ENCODE measurements at places on chromosomes 2 and 18.

- DNase-seq: no peak
These were observed 2.0 kb upstream of the CD28 start for GRCh38 chr2:203704430-203704829.

GRCh38 chr2:88206665-88207347, 36.7 kb downstream of the THNSL2 start:
- no peak for DNase-seq

DNA sequence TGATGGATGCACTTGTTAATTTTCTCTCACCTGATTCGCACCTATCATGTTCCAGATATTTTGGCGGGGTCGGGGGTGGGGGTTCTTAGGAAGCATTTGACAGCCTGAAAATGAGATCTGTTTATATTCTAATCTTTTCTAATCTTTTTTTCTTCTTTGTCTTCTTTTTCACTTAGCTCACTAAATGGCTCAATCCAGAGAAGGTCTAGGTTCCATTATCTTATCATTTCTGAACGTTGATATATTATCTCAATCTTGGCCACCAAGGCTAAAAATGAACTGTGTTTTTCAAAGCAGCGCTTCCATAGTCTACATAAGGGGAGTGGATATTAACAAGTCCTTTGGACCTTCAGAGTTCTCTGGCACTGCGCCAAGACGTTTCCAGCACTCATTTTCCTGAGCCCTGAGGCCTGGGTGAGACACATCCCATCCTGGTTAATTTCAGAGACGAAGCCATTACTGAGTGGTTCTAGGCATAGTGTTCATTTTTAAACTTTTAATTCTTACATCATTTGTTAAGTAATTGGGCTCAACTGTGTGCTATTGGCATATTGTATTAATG, 229.0 kb downstream of the SOX11 start:
- DNase-seq: no peak

- DNase-seq: no peak
These were observed 16.4 kb upstream of the IL1RL1 start for GRCh38 chr2:102294802-102295489.

- DNase-seq: no peak
These were observed 106.5 kb downstream of the PRKCE start for GRCh38 chr2:45758018-45758417.

GRCh38 chr18:49537232-49537896, 24.5 kb upstream of the LIPG start:
- no peak for DNase-seq

DNA sequence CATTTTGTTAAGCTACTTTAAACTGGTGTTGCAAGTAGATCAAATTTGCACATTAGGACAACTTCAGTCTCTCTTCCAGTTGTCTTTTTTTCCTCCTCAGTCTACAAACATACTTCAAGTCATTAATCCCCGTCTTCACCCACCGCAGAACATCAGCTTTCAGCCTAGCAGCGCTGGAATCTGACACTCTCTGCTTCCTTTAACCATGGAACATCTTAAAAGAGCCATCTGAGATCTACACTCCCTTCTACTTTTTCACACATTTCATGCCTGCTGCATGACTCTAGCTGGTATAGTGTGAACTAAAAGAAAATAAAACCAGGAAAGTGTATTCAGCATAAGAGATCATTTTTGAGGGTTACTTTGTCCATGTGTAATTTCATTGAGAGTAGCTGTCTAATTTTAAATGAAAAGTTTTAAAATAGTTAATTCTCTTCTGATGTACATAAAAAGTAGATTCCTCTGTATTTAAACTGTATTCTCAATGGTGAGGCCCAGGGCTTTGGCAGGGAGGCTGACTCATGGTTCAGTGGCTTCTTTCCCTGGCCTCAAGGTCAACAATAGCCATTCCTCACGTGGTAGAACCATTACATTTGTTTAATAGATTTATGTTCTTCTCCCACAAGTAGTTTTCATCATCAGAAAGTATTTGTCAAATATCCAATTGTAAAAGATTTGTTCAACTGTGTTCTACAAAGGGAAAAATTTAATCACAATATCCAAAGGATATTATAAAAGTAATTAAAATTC, 16.5 kb downstream of the SGPP2 start:
- DNase-seq: no peak

DNA sequence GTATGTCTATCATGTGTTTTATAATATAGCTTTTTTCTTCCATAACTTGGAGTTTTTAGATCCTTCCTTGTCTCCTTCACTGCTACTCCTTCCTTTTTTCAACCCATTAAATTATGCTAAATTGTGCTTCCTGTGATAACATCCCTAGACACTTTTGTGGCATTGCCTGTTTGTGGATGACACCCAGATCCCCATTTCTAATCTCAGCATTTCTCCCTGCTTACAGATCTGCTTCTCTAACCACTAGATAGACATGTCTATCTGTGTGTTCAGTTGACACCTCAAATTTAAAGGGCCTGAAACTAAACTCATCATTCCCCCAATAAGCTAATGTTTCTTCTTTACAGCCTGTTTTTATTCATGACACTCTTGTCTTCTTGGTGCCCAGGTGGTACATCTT, 244.8 kb downstream of the BABAM2 start:
- no peak for DNase-seq

DNA sequence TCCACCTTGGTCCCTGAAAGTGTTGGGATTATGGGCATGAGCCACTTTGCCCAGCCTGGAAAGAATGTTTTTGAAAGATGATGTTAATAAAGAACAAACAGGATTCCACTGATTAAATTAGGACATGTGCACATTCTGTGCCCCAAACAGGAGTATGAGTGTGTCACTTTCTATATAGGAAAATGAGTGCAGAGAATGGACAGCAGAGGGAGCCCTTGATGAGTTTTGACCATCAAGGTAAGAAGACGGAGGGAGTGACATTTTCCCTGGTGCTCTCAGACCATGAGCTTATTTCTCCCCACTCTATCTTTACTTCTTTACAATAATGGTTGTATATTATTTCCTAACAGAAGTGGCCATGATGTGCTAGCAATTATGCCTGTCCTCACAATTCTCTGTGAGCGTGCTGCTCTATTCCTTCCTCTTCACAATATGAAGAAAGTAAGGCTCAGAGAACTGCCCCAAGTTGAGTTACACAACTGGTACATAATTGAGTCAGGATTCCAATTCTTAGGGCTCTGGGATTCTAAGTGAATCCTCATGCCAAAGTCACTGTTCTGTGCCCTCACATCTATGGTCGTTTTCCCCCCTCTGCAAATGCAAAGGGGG, 20.6 kb downstream of the RPL37A start:
- DNase-seq: no peak

DNA sequence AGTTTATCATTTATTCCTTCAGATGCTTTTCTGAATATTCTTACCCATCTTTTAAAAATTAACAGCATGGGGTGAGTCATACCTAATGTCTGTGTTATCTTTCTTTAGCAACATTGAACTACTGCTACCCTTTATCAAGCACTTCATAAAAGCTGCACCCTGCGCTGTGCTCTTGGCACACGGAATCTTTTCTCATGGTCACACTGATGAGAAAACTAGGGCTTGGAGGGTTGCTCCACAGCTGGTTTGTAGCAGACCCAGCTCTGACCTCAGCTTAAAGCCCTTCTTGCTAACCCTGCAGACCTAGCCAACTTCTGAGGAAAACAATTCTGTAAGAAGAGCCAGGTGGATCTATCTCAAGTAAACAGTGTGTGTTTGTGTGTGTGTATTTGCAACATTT, 106.3 kb downstream of the RNF144A start:
- no peak for DNase-seq

DNA sequence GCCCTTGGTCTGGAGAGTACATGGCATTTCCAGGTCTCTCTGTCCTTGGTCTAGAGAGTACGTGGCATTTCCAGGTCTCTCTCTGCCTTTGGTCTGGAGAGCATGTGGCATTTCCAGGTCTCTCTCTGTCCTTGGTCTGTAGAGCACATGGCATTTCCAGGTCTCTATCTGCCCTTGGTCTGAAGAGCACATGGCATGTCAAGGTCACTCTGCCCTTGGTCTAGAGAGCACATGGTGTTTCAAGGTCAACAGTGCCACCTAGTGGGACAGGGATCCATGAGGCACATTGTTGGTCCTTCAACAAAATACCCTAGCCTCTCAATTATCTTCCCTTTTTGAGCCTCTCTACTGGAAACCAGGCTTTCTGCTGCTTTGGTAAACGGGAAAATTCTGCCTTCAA, 250.2 kb downstream of the OTX1 start:
- DNase-seq: no peak

DNA sequence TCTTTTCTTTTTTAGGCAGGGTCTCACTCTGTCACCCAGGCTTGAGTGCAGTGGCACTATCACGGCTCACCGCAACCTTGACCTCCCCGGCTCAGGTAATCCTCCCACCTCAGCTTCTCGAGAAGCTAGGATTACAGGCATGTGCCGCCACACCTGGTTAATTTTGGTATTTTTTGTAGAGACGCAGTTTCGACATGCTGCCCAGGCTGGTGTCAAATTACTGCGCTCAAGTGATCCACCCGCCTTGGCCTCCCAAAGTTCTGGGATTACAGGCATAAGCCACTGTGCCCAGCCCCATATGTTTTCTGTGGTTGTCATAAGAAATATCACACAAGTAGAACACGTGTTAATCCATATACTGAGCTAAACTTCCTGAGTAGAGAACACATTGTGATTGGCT, 14.6 kb downstream of the ENOSF1 start:
- no peak for DNase-seq

GRCh38 chr2:160794926-160795325, 301.3 kb upstream of the RBMS1 start:
- no peak for DNase-seq

DNA sequence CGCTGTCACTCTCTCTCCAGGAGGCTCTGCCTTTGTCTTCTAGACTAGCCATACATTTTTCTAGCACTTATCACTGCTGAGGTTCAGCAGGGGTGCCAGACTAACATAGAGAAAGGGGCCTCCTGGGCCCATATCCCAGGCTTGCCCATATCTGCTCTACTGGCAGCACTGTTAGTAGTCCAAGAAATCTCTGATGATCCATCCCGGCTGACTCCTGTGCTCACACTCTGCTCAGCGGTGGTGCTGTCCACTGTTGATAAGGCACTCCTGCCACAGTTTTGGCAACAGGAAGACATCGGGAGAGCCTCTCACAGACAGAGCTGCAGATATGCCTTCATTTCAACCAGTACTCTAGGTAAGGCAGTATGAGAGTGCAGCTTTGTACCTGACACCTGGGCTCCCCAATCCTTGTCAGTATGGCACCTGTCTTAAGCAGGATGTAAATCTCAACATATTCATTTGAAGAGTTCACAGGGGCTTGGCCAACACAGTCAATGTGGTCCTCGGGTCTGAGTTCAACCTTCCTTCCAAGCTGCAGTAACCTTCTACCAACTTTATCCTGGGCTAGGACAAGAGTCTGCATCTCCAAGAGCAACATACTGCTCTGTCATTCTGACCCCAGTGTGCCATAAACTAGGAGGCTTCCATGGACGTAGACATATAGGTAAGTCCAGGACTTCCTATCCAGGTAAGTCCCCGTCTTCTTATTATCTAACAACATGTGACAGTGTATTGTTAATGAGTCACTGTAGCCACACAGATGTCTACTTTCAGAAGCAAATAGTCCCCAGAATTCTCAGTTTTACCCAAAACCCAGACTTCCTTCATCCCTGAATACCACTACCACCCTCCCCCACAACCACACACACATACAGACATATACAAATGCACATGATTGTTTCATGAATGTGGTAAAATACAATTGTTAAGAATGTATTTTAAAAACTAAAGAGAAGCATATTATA, 16.2 kb downstream of the KLF7 start:
- DNase-seq: no peak

DNA sequence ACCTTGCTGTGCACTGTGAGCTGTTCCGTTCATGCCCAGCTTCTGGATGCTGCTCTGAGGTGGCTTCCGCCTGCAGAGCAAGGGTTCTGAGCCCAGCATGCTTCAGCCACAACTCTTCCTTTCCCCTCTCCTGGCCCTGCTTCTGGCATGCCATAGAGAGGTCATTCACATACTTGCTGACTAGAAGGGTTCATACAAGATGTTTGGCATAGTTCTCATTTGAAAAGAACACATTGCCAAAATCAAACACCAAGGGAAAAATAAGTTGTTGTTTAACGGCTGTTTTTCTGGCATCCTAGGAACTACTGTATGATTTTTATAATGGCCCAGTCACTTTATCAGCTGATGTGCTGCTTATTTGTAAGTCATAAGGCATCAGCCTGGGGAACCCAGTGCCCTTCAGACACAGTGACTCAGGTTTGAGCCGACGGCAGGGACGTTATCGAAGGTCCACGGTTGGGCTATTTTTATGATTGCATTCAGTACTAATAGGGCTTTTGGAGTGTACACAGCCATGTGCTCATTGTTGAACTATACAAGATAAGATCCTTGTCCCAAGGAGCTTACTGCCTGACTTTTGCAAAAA, 53.9 kb upstream of the CTAGE1 start:
- DNase-seq: no peak

- no peak for DNase-seq
These were observed 477.8 kb downstream of the EIPR1 start for GRCh38 chr2:2899826-2900225.

GRCh38 chr2:220569112-220569897, 941.9 kb downstream of the SLC4A3 start:
- DNase-seq: no peak

DNA sequence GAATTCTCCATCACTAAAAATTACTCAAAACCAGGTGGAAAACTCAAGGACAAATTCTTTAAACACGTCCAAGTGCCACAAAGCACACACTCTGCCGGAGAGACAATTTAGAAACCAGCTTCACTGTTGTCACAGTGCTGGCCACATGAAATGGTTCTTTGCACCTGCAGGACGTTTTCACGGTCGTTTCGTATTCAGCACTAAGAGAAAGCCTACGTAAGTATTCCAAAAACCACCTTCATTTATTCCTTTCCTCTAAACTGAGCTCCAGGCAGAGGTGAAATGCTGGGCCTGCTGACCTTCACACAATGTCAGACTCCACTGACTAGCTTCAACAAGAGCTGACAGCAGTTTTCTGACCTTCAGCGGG, 680 bp downstream of the ATP5F1A start:
- no peak for DNase-seq

DNA sequence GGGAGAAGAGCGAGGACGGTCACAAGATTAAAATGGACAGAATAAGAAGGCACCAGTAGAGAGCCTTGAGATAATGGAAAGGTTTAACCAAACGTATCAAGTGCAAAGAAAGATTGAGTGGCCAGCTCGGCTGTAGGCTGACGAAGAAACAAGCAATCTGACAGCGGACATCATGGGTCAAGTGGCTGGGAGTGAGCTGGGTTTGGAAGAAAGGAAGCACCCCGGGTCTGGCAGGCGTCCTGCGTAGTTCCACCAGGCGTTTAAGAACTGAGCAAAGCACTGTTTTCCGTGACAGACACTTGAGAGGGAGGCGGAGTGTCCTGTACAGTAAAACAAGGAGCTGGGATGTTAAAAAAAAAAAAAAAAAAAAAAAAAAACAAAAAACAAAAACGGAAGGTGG, 27.1 kb downstream of the DAPL1 start:
- no peak for DNase-seq

GRCh38 chr2:32773448-32773808, 145.6 kb downstream of the TTC27 start:
- no peak for DNase-seq
